ENCODE measurements at places on chromosomes 1 and 21.

GRCh38 chr1:232553809-232554208, 76.1 kb downstream of the SIPA1L2 start:
- no peak for DNase-seq

GRCh38 chr1:153253693-153254092, 5.8 kb upstream of the LORICRIN start:
- no peak for DNase-seq

GRCh38 chr1:81305997-81306452, 494.7 kb upstream of the ADGRL2 start:
- DNase-seq = no peak

DNA sequence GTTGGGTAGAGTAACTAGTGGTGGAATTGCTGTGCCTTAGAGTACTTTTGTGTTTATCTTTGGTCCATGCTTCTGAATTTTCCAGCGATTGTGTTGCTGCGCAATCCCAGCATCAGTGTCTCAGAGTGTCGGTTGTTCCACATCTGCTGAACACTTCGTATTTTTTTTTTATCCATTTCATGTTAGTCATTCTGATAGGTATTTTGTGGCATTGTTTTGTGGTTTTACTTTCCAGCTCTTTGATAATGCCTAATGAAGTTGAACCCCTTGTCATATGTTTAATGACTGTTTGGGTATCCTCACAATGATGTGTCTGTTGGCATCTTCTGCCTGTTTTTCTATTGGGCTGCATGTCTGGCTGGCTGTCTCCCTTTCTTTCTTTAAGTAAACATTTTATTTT, 13.6 kb downstream of the TUFT1 start:
- DNase-seq = no peak

DNA sequence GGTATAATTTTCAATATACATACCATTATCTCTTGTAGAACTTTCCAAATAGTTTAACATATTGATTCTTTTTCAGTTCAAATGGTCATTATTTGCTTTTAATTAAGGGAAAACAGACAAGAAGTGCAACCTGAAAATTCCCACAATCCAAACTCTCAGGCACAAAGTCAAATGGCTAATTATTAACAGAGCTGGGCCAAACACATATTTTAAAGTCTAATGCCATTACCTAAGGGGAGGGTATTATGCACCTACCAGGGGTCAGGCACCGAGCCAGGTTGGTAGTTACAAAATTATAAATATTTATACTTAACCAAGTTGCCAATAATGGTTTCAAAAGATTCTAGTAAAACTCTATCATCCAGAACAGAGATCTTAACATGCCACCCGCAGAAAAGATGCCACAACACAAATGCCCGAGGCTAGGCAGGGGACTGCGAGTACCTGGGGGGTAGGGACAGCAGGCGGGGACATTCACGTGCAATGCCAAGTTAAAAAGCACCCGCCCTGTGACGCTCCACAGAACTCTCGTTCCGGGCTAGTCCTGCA, 15.0 kb downstream of the LBR start:
- DNase-seq = no peak

DNA sequence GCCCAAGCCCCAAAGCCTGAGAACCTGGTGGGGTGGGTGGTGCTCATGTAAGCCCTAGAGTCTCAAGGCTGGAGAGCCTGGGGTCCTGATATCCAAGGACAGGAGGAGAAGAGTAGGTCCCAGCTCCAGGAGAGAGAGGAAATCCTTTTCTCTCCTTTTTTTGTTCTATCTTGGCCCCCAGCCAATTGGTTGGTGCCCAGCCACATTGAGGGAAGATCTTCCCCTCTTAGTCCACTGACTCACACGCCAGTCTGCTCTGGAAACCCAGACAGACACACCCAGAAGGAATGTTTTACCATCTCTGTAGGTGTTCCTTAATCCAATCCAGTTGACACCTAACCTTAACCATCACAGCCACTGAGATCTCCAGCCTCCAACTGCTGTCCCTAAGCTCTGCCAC, 16.2 kb upstream of the LIN9 start:
- DNase-seq = no peak

- no peak for DNase-seq
Measured at GRCh38 chr1:218462116-218462515, 117.0 kb downstream of the TGFB2 start.

DNA sequence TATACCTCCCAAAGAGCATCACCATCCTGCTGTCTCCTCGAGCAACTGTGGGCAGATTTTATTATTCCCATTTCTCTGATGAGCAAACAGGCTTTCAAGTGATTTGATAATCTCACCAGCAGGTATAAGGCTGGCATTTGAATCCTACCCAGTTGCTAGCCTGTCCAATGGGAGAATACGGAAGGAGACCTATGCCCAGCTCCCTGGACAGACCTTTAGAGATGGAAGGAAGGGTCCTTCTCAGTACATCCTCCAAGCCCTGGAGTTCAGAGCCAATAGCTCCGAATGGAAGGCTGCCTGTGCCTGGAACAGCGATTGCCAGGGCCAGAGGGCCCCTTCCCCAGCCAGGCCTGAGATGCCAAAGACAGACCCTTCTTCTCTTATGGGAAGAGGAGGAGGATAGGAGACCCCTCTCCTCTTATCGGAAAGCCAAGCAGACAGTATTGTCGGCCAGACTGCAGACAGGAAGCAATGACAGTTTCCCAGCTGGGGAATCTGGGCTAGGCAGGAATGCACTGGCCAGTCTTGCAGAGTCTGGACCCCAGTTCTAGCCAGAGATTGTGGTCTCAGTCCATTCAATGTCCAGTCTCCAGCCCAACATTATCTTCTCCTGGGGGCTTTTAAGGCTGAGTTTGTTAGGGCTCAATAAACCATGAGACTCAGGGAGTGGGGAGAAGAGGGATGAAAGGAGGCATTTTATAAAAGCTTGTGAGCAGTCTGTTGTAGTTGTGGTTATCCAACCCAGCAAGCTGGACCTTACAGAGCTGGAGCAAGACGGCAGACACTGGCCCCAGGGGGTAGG, 2.0 kb downstream of the IFFO2 start:
- no peak for DNase-seq

Measured in CD8-positive, alpha-beta T cell (primary cell).